Islet precursor cell (in vitro differentiated cells): ENCODE measurements at places on chromosomes 6 and 20.
A peak's percentile ranks its signal among the peaks of the same experiment; 100 is the strongest.

DNA sequence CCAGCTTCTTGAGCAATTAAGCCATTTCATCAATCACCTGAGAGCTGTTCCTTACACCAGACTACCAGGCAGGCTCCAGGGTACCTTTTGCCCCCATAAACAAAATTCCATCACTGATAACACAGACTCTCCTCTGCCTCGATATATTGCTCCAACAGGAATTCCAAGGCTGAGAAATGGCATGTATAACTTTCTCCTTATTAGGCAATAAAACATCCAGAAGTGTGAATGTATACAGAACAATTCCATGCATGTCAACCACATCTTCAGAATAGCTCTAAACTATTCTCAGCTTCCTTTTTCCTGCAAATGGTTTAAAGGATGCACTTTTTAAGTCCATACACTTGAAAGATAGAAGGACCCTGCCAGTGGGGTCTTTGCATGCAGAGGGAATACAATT, 73.8 kb downstream of the EDN3 start:
- no peak for DNase-seq

- DNase-seq: no peak
These were observed 83.4 kb downstream of the RSPH3 start for GRCh38 chr6:158916617-158917016.

- DNase-seq: peak; percentile 25
These were observed 14.9 kb downstream of the ULBP1 start for GRCh38 chr6:149978610-149979009.

GRCh38 chr6:44223319-44224028, at the start of gene SLC29A1:
Gene SLC29A1, plus strand, starts transcription at chr6:44223595. Its CDS starts 3,719 bp downstream, at chr6:44227314.
- peak; percentile 86 for DNase-seq

GRCh38 chr20:60210779-60211617, 252.8 kb downstream of the CDH26 start:
- DNase-seq: peak; percentile 81

DNA sequence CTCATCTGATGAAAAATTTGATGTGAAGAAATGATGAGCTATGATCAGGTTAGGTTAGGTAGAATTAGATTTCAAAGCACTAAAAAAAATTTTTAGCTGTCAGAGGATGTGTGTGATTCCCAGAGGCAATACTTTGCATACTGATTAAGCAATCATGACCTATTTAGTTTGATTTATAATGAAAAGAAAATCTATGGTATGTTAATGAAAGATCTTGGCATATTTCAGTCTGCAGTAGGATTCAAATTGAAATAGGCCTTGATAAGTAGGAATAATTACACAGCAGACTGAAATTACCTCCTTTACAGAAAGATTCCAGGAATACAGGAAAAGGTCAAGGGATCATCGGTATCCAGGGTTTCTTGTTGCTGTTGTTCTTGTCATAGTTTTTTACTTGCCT, 69.3 kb downstream of the HDDC2 start:
- no peak for DNase-seq

DNA sequence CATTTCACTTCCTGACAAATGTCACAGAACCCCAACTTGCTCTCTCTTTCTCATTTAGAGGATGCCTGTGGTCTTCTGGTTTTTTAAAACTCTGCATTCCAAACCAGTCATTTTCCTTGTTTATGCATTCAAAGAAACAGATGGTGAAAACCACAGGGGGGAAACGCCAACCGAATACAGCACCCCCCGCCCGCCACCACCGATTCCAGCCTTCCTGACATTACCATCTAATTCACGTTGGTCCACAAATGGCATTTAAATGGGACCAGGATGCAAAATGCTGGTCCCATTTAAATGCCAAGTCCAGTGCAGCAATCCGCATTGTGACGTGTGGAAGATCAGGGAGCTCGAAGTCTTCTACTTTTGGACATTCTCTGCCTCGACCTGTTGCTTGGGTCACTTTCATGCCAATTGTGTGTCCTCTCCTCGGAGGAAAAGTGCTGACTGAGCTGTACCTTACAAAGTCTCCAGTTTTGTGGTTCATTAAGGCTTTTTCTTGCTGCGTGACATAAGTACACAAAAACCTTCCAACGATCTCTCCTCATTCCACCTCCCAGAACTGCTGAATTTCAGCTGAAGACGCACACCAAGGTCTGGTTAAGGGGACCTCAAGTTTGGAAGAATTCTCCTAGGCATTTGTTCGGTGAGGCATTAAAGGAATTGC, 35.8 kb downstream of the NEDD9 start:
- DNase-seq: no peak

GRCh38 chr6:84836366-84836765, 72.0 kb upstream of the TBX18 start:
- no peak for DNase-seq
